Stimulated activated CD8-positive, alpha-beta memory T cell treated with anti-CD3 and anti-CD28 coated beads, Interleukin-12 subunit alpha, Interleukin-12 subunit beta, amount 100 ng/mL, for 4 hours (primary cell): ENCODE measurements at places on chromosomes 11 and 22.
A peak's percentile ranks its signal among the peaks of the same experiment; 100 is the strongest.

DNA sequence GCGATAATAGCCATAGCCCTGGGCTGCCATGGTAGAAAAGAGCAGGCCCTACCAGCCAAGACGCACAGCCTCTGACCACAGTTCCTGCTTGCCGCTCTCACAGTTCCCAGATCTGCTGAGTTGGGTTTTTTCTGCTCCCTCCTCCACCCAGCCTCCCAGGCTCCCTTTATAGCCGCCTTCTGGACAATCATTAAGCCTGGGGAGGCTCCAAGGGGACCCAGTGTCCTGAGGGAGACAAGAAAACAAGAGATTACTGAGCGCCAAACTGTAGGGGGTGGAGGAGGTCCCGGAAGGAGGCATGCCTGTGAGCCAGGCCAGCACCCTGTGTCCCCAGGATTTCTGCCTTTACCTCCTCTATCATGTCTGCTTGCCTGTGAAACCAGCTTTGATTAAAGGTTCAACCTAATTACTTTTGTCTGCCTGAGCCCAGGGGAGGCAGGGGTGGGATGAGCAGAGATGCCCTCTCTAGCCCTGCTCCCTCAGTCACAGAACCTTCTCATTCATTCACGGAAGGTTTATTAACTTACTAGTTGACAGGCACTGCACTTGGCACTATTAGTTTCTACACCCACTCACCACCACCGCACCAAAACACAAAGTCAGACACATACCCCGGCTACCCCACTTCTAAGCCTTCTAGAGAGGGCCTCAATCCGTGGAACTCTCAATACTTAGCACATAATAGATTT, 1.2 kb downstream of the SLC37A4 start:
- peak; percentile 14 for DNase-seq

DNA sequence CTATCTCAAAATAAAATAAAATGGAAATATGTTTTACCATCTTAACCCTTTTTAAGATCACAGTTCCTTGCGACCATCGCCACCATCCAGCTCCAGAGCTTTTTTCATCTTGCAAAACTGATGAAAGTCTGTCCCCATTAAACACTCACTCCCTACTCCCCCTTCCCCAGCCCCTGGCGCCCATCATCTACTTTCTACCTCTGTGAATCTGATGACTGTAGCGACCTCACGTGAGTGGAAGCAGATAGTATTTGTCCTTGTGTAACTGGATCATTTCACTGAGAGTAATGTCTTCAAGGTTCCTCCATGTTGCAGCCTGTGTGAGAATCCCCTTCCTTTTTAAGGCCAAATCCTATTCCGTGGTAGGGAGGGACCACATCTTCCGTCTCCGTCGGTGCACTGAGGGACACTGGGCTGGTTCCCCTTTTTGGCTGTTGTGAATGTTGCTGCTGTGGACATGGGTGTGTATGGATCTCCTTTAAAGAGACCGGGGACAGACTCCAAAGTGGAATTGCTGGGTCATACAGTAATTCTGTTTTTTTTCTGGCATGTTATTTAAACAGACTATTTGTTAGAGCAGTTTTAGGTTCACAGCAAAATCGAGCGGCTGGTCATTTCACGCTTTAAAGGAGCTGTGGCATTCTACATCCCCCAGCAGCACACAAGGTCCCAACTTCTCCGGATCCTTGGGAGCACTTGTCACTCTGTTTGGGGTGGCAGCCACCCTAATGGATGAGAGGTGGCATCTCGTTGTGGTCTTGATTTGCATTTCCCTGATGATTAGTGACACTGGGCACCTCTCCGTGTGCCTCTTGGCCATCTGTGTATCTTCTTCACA, 120.0 kb downstream of the KCNQ1 start:
- DNase-seq = no peak

- no peak for DNase-seq
These were observed 96.5 kb upstream of the FGF3 start for GRCh38 chr11:69915501-69916250.

GRCh38 chr11:110645253-110645652, 67.0 kb downstream of the ARHGAP20 start:
- no peak for DNase-seq

- DNase-seq = no peak
These were observed 8.4 kb upstream of the MMP20 start for GRCh38 chr11:102633385-102634026.
